T-cell (primary cell): ENCODE measurements at places on chromosomes 16 and 17.

GRCh38 chr16:1331712-1332617 lies 1.5 kb upstream of the BAIAP3 start:
- peak; percentile 42 for DNase-seq

GRCh38 chr17:63774141-63774968 lies at the start of gene DDX42:
Gene DDX42, plus strand, starts transcription at chr17:63774170. Its CDS starts 12,880 bp downstream, at chr17:63787050.
- DNase-seq = peak; percentile 86

DNA sequence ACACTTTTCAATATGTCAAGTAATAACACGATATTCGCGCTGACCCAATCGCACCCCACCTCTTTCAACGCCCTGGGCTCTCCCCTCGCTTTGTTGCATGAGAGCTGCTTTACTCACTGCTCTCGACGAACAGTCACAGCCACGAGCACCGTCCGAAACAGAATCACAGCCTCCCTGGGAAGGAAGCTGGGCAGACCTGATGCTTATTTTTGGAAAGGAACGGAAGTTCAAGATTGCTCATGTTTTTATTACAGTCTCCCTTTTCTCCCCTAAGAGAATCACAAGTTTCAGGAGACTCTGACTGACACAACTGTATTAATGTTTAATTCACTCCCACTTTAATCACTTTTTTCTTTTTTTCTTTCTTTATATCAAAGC lies 67.8 kb downstream of the ANKRD11 start:
- DNase-seq = no peak

DNA sequence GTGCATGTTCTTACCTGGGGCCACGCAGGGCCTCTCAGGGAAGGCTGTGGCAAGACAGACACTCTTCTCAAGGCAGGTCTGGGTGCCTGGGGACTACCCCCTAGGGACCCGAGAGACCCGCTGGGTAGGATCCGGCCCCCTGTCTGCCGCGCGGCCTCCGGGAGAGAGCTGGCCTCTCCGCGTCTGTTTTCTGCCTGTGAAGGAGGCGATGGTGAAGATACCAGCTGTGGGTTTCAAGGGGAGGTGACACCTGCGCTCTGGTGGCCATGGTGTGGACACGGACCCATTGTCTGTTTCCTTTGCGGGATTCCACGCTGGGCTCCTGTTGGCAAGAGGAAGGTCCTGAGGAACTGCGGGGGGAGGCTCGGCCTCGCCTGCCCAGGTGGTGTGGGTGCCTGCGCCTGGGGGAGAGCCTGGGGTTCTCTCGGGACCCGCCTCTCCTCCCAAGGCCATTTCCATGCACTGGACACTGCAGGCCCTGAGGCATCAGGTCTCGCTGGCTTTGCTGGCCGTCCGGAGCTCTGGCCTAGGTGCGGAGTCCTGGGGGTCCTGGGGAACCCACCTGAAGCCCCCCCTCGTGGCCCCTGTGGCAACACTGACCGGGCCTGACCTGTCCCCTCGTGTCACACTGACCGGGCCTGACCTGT lies 12.2 kb upstream of the METRNL start:
- DNase-seq = no peak

GRCh38 chr16:21610006-21610544 lies 10.7 kb downstream of the METTL9 start:
- DNase-seq = no peak

DNA sequence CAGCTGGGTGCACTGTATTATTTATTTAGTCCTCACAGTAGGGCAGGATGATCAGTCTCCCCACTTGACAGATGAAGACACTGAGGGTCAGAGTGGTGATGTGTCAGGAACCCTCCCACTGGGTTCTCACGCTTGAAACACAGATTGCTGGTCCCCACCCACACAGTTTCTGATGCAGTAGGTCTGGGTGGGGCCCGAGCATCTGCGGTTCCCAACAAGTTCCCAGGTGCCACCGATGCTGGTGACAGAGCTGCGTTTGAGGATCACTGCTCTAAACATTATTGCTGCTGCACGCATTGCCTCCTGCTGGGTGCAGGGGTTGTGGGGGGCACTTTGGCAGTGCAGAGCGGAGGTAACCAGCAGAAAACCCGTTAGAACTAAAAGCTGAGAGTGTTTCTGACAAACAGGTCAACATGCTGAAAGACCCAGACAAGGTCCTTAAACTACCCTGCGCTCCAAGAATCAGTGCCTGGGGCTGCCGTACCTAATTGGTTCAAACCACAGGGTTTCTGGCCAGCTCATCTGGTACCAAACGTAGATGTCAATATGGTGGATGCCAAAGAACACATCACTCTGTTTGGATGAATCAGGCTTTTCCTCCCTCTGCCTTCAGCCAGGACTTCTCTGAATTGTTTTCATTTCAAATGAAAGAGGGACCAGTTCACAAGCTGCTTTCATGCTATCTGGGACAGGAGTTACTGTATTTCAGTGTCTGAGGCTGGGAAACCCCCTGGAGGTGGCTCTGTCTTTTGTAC lies 76.0 kb downstream of the ABCC1 start:
- DNase-seq = peak; percentile 43

DNA sequence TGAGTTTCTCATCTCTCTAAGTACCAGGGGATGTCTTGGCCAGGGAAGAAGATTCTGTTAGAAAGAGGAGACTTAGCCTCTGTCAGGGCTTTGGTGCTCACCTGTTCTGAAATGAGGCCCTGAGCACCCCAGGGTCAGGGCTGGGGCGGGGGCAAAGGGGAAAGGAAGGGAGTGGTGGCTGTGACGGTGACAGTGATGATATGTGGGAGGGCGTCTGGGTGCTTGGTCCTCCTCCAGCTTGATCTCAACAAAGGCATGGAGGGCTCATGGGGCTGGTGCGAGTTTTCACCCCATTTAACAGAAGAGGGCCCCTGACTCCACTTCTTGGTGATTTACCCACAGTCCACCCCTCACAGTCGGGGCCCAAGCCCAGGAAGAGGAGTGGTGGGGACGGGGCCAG lies 15.1 kb downstream of the SOX8 start:
- DNase-seq = peak; percentile 35

GRCh38 chr17:77594416-77595209 lies 363.9 kb upstream of the TNRC6C start:
- DNase-seq = no peak
